ENCODE measurements at places on chromosomes 3 and 15.

- no peak for DNase-seq
These were observed 35.1 kb downstream of the SNTN start for GRCh38 chr3:63687278-63688225.

GRCh38 chr3:117404730-117405129 is 695.2 kb downstream of the TUSC7 start:
- DNase-seq, result no peak

DNA sequence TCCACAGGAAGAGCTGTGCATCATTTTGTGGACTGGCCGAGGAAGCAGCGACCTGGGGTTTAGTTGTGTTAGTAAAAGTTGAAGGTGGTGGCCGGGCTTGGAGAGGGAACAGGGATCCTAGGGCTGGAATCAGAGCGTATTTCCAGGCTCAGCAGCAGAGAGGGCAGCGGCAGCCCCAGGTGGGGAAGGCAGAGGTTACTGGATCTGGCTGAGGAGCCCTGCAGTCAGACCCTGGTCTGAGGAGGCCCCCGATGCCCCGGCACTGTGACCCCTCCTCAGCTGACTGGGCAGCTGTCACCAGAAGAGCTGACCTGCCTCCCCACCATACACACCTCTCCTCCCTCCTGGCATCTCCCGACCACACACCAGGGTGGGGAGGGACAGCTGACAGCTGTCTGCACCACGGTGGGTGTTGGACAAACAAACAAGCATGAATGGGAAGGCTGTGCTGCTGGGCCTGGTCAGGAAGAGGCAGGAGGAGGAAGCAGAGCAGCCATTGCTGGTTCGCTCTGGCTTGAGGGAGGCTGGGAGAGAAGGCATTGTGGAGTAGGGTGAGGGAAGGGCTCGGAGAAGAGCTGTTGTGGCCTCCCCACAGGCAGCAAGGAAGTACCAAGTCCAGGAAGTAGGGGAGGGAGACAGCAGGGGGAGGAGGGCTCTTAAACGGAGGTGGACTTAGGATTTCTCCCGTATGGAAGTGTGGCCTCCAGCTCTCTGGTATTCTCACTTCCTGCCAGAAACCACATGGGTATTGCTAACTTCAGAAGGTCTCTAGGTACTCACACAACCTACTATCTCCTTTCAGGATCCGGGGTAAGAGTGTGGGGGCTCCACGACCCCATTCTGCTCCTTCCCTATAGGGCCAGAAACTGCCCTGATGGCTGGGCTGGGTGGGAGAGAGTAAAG is 49.5 kb upstream of the HACD2 start:
- DNase-seq, result no peak

GRCh38 chr15:97984157-97984556 is 23.7 kb downstream of the ARRDC4 start:
- DNase-seq, result no peak

- no peak for DNase-seq
These were observed 57.9 kb downstream of the RGMA start for GRCh38 chr15:93031103-93031464.
